Cardiac atrium fibroblast (primary cell): ENCODE measurements at places on chromosomes 7 and 10. TPM values are rescaled to one million over a fixed set of nuclear protein-coding genes. Genes with fewer than 3 reads are reported as not detected.

The SEMA3C gene
- 21.1 and 61.6 TPM in 2 replicates for total RNA-seq

The AKR1C2 gene
- 26.4 and 32.3 TPM in 2 replicates for total RNA-seq

The OPN1SW gene
- total RNA-seq = not detected in 2 replicates

The CALHM3 gene
- not detected in 2 replicates for total RNA-seq

The TLL2 gene
- under 0.01 TPM in 1 of 2 replicates, not detected in the other for total RNA-seq

The PNLIP gene
- total RNA-seq = not detected in 2 replicates

The DOCK1 gene
- 31.1 and 36.9 TPM in 2 replicates for total RNA-seq

The CDC14C gene
- not detected in 2 replicates for total RNA-seq

The PRRT4 gene
- 1.8 TPM in 1 of 2 replicates, not detected in the other for total RNA-seq

The KRIT1 gene
- 26.1 and 36.5 TPM in 2 replicates for total RNA-seq

The OR6V1 gene
- not detected in 2 replicates for total RNA-seq

The TEX47 gene
- total RNA-seq = not detected in 2 replicates

The NEUROD6 gene
- total RNA-seq = not detected in 2 replicates

The PON1 gene
- not detected in 2 replicates for total RNA-seq

The FKBP6 gene
- total RNA-seq = not detected in 2 replicates
